ENCODE measurements at places on chromosomes 12 and 14. TPM values are rescaled to one million over a fixed set of nuclear protein-coding genes. Genes with fewer than 3 reads are reported as not detected.
A peak's percentile ranks its signal among the peaks of the same experiment; 100 is the strongest.

DNA sequence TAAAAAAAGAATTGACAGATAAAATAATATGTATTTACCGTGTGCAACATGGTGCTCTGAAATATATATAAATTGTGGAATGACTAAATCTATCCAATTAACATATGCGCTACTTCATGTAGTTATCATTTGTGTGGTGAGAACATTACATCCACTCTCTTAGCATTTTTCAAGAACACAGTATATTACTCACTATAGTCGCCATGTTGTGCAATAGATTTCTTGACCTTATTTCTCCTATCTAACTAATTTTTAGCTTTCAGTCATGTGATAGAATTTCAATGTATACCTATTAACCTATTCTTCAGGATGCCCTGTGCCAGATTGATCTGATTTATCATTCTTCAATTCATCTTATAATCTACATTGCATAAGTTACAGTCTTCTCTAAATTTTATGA is 178.6 kb downstream of the BCAT1 start:
- DNase-seq = no peak

DNA sequence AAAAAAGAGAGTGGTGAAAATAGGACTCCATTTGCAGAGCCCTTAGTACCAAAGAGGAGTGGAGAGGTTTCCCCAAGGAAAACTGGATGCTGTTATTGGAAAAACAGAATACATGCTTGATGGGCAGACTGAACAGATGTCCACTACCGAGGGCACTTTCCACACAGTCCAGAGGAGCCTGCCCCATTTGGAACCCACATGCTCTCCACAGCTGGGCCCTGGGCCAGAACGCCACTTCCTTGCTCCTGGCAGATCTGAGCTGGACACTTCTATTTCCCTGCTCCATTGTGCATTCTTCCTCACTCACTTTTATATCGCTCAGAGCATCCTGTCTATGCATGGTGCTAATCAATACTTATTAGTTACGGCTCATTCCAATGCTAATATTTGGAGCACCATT is 249.9 kb downstream of the SLC15A4 start:
- DNase-seq = no peak

DNA sequence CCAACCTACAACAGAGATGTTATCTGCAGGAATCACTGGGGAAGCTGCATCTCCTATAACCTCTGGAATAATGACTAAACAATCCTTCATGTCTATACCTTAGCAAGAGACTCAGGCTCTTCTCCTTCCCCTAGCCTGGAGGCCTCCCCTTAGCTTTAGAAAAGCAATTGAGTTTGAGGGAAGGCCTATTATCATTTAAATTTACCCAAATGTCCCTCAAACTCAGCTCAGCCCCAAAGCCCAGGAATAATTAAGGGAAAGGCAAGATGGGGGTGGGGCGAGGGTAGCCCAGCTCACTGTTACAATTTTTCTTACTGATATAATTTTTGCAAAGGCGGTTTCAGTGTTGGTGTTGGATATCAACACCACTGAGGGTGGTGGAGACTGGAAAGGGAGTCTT is 151.4 kb upstream of the EEA1 start:
- no peak for DNase-seq

GRCh38 chr14:88791629-88792472 is 902 bp downstream of the EML5 start:
- peak; percentile 66 for DNase-seq

- DNase-seq = no peak
Measured at GRCh38 chr12:113641426-113642030, 169.9 kb upstream of the LHX5 start.

Gene SUOX
- 26.4 TPM for total RNA-seq

Gene FITM1
- total RNA-seq = not detected

DNA sequence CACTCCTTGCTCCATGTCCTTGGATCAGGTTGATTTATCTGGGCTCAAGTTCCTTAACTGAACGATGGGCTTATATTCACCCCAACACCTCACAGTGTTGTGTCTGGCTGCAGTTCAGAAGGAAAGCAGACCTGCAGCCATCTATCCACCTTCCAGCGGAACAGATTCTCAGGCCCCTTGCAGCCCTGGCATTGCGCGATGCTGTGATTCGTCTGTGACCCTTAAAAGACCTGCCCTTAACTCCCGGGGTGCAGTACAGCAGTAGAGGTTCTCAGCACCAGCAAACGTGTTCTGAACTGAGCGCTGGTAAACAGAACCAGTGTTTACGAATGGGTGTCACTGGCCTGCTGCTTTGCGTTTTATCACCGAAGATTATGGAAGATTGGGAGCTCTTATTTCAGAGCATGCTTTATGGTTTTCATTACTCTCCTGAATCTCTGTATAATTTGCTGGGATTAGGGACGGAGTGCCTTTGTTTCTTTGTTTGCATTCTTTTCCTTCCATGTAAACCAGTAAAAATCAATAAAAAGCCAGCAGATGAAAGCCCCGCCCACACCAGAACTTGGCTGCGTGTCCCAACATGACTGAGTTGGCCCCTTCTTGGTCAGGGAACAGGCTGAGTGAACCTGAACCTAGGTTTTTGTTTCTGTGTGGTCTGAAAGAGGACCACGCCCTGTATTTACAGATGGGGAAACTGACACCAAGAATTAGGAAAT is 286.7 kb upstream of the CRY1 start:
- DNase-seq = no peak

DNA sequence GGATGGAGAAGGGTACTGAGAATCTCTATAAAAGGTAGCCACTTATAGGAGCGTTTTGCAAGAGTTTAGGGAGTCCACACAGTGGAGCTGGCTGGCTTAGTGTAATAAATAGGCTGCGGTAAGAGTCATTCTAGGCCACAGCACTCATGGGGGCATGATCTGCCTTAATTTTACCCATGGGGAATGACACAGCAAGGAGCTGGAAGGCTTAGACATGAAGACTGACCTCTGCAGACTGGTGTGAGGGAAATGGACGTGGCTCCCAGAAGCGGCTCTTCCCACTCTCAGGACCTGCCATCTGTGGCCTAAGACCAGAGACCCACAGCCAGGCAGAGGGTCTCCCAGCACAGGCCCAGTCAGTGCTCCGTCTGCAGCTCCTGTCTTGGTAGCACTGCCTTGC is 173.3 kb downstream of the PPM1H start:
- DNase-seq = no peak

GRCh38 chr12:49092086-49092815 is 2.4 kb downstream of the DHH start:
- DNase-seq = no peak

Gene PRMT5
- 33.3 TPM for total RNA-seq

GRCh38 chr14:80955416-80955941 is at the start of gene TSHR:
Gene TSHR (plus strand): TSS chr14:80955621. CDS start chr14:80955681, 60 bp downstream.
- DNase-seq = no peak

Gene GUCY2C
- total RNA-seq = 0.55 TPM

Gene RASAL1
- total RNA-seq = not detected

GRCh38 chr12:1523046-1523445 is 71.3 kb downstream of the FBXL14 start:
- DNase-seq = no peak
